Activated CD4-positive, alpha-beta memory T cell treated with anti-CD3 and anti-CD28 coated beads, Interleukin-2, amount 10 ng/mL, durations not matched to agents 7 days and 5 days (primary cell): ENCODE measurements at places on chromosomes 2 and 18. TPM values are rescaled to one million over a fixed set of nuclear protein-coding genes. Genes with fewer than 3 reads are reported as not detected.

UPP2 gene
- total RNA-seq, result not detected

MYOM1 gene
- total RNA-seq, result 2.4 TPM

KLHL14 gene
- total RNA-seq, result not detected

CFAP65 gene
- not detected for total RNA-seq

- no peak for DNase-seq
Measured at GRCh38 chr2:241025639-241026038, 27.2 kb downstream of the SNED1 start.

- no peak for DNase-seq
Measured at GRCh38 chr2:96835830-96836229, 8.0 kb downstream of the ANKRD23 start.

DNA sequence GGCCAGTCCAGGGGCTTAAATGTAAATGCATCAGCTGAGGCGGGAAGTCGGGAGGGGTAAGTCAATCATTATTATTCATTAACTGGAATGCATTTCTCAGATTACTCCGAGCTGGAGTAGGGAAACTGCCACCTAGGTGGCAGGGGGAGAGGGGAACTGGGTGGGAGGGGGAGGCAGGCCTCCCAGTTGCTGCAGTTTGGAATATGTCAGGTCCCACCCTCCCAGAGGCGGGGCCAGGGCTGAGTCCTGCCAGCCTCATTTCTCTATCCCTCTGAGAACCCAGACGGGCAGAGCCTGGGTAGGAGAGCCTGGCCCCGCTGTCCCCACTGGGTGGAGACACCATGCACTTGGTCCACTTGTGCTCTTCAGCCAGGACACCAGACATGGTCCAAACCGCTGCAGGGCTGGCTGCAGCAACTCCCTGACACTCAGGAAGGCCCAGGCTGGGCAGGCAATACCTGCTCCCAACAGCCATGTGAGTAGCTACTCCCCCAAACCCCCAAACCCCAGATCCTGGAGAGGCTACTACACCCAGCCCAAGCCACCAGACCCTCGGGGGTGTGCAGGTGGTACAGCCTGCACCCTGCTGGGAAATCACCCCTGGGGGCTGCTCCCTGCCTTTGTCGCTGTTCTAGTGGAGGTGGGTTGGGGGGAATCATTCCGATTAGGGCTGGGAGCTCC, at the start of gene GPBAR1:
Gene GPBAR1, plus strand, starts transcription at position 274 of the 681 bp plus-strand sequence. CDS start 1,710 bp downstream, outside the sequence.
- no peak for DNase-seq

DNA sequence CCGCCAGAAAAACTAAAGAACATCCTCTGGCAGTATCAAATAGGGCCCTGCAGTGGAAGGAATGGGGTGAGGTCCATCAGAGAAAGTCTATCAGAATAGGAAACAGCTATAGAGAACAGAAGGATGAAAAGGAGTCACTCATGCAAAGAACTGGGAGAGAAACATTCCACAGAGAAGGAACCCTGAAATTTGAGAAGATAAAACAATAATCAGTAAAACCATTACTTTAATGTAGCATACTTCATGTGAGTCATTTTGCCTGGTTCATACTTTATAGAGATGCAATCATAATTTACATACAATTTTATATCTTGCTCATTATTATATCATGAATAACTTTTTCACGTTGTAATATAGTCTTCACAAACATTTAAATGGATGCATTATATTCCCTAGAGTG, 402.2 kb downstream of the NCKAP5 start:
- no peak for DNase-seq

DNA sequence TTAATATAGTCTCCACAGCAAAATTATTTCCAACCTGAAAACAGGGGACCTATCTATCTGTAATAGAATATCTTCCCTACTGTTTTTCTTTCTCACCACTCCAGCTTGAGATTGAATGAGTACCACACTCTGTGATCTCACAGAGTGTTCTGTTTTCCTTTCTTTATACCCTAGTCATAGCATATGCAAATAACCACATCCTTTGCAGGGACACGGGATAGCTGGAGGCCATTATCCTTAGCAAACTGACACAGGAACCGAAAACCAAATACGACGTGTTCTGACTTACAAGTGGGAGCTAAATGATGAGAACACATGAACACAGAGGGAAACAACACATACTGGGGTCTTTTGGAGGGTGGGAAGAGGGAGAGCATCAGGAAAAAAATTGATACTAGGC, 224.7 kb downstream of the SLC8A1 start:
- DNase-seq, result no peak

GRCh38 chr18:23970161-23971096, 44.1 kb upstream of the TTC39C start:
- peak; percentile 55 for DNase-seq

DNA sequence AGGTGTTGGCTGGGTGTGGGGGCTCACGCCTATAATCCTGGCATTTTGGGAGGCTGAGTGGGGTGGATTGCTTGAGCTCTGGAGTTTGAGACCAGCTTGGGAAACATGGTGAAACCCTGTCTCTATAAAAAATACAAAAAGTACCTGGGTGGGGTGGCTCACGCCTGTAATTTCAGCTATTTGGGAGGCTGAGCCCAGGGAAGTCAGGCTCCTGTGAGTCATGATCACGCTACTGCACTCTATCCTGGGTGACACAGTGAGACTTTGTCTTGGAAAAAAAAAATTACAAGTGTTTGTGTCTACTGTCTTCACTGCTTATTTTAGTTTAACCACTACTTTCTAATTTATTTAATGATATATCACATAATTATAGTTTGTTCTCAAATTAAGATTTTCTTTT, 62.7 kb upstream of the DOCK10 start:
- no peak for DNase-seq

DNA sequence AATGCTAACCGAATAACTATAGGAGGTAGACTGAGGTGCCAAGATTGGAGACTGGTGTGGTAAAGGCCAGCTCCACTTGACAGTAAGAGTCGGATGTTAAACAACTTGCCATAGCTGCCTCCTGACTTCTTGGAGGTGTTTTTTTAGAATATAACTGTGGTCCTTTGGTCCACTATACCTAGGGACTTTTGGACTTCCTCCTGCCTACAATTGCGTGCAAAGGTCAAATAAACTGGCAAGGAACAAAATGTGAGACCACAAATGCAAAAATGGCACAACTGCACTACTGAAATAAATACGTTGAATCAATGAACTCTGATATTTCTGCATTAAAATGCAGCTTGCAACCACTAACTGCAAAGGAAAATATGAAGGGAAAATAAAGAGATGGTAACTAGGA, 338.6 kb downstream of the NRXN1 start:
- DNase-seq, result no peak

GRCh38 chr18:23618862-23619387, 32.6 kb upstream of the NPC1 start:
- DNase-seq, result no peak

DNA sequence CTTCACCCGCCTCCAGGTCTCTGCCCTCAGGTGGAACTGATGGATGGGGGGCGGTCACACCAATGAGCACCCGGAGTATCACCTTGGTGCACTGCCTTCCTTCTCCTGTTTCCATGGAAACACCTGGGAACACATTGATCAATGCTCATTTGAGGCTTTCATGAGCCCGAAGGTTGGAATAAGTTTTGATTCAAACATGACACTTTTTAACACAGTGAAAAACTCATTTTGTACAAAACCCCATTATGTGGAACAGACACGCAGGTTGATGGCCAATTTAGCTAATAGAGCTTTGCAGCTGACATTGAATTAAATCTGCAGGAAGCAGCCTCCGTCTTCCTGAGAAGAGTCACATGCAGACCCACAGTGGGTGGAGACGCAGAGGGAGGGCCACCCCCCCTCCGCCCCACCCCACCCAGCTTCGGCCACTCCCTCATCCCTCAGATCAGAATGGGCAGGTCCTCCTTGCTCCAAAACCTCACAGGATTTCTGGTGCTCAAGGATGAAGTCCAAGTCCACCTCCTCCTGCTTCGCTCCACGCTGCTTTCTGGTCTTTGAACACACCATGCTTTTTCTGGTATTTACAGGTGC, 96.0 kb upstream of the MYCN start:
- DNase-seq, result no peak
